Activated CD8-positive, alpha-beta memory T cell treated with anti-CD3 and anti-CD28 coated beads for 36 hours (primary cell): ENCODE measurements at places on chromosomes 12 and 14. TPM values are rescaled to one million over a fixed set of nuclear protein-coding genes. Genes with fewer than 3 reads are reported as not detected.

RAB21 gene
- 91.8 TPM for total RNA-seq

BMP4 gene
- total RNA-seq: not detected

LTA4H gene
- 71.4 TPM for total RNA-seq

COCH gene
- total RNA-seq: 3.1 TPM

TMEM253 gene
- not detected for total RNA-seq

SRGAP1 gene
- total RNA-seq: 0.69 TPM

CMA1 gene
- not detected for total RNA-seq
